H4 (cell line): ENCODE measurements at places on chromosomes 2 and 18. TPM values are rescaled to one million over a fixed set of nuclear protein-coding genes. Genes with fewer than 3 reads are reported as not detected.

DLGAP1 gene
- 0.06 TPM in 1 of 2 replicates, not detected in the other for total RNA-seq

HTR2B gene
- not detected in 2 replicates for total RNA-seq

MROH2A gene
- 0.02 TPM in 1 of 2 replicates, not detected in the other for total RNA-seq

NEURL3 gene
- not detected in 2 replicates for total RNA-seq

ELOA2 gene
- total RNA-seq, result not detected in 2 replicates

ARID5A gene
- total RNA-seq, result 4.8 and 9.8 TPM in 2 replicates

AQP12B gene
- total RNA-seq, result not detected in 2 replicates

ZNF892 gene
- 0.70 and 2.0 TPM in 2 replicates for total RNA-seq

NTSR2 gene
- not detected in 2 replicates for total RNA-seq

IL36G gene
- total RNA-seq, result not detected in 2 replicates

PLEKHH2 gene
- total RNA-seq, result 0.70 and 0.75 TPM in 2 replicates

ATG4B gene
- total RNA-seq, result 65.7 and 72.8 TPM in 2 replicates

ACKR3 gene
- 1.0 and 1.4 TPM in 2 replicates for total RNA-seq

B3GNT7 gene
- 0.06 TPM in 1 of 2 replicates, not detected in the other for total RNA-seq

DAPL1 gene
- not detected in 2 replicates for total RNA-seq

CRACDL gene
- 0.08 TPM in 1 of 2 replicates, not detected in the other for total RNA-seq

RFTN2 gene
- total RNA-seq, result 0.33 and 1.5 TPM in 2 replicates

NPAS2 gene
- 2.8 and 4.7 TPM in 2 replicates for total RNA-seq

CAPN13 gene
- total RNA-seq, result 0.10 TPM in 1 of 2 replicates, not detected in the other

SPP2 gene
- total RNA-seq, result not detected in 2 replicates

THSD7B gene
- 0.23 and 0.35 TPM in 2 replicates for total RNA-seq

ITPRIPL1 gene
- total RNA-seq, result not detected in 2 replicates

ACADL gene
- total RNA-seq, result 0.48 TPM in 1 of 2 replicates, not detected in the other

HK2 gene
- total RNA-seq, result 4.3 and 6.0 TPM in 2 replicates

LINC00305 gene
- total RNA-seq, result not detected in 2 replicates

REG1B gene
- total RNA-seq, result not detected in 2 replicates

NEB gene
- 0.06 and 0.52 TPM in 2 replicates for total RNA-seq

MAL gene
- not detected in 2 replicates for total RNA-seq

RGPD3 gene
- not detected in 2 replicates for total RNA-seq

CNDP1 gene
- not detected in 2 replicates for total RNA-seq

PDIA6 gene
- total RNA-seq, result 277 and 293 TPM in 2 replicates

TSHZ1 gene
- 4.8 and 8.9 TPM in 2 replicates for total RNA-seq

DARS1 gene
- 94.4 and 100 TPM in 2 replicates for total RNA-seq

ACP1 gene
- 88.4 and 95.8 TPM in 2 replicates for total RNA-seq

NEUROD1 gene
- total RNA-seq, result 0.10 and 0.12 TPM in 2 replicates

LHCGR gene
- not detected in 2 replicates for total RNA-seq

STARD6 gene
- total RNA-seq, result not detected in 2 replicates

PDCD1 gene
- total RNA-seq, result not detected in 2 replicates

LRP1B gene
- total RNA-seq, result 0.76 and 1.4 TPM in 2 replicates

DNER gene
- total RNA-seq, result 7.1 and 8.7 TPM in 2 replicates

GCG gene
- total RNA-seq, result not detected in 2 replicates

TTC21B gene
- total RNA-seq, result 7.1 and 9.4 TPM in 2 replicates

NRBP1 gene
- total RNA-seq, result 99.9 and 102 TPM in 2 replicates

RSAD2 gene
- total RNA-seq, result 1.2 and 1.7 TPM in 2 replicates

CREG2 gene
- not detected in 2 replicates for total RNA-seq

PROKR1 gene
- total RNA-seq, result not detected in 2 replicates

SPHKAP gene
- 0.02 TPM in 1 of 2 replicates, not detected in the other for total RNA-seq

SLC9A4 gene
- total RNA-seq, result not detected in 2 replicates

MORN2 gene
- total RNA-seq, result 37.9 and 48.7 TPM in 2 replicates

CRYGC gene
- total RNA-seq, result not detected in 2 replicates
